ENCODE measurements at places on chromosomes 13 and 19.
A peak's percentile ranks its signal among the peaks of the same experiment; 100 is the strongest.

- DNase-seq, result peak; percentile 85
Observed at GRCh38 chr13:74134221-74134776, at the start of gene KLF12. Gene KLF12, minus strand, starts transcription at chr13:74134404.

- no peak for DNase-seq
Observed at GRCh38 chr13:79423801-79424642, 18.0 kb upstream of the RBM26 start.

DNA sequence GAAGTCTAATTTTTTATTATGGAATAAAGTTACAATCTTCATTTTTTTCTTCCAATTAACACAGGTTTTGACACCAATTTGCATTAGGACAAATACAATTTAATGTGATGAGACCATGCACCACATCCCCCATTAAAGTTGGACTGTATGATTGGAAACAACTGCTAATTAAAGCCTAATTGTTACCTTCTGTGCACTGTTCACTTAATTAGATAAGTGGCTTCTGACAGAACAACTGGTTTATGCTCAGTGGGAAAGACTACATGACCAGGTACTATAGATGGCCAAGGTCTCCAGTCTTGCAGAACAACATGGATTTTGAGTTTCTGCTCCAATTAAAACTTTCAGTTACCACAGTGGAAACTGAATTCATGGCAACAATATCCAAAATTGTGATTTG lies 198.1 kb downstream of the FGF14 start:
- no peak for DNase-seq

- DNase-seq, result no peak
Observed at GRCh38 chr13:98575904-98576199, 1.1 kb downstream of the STK24 start.

- DNase-seq, result no peak
Observed at GRCh38 chr13:98785405-98785804, 32.9 kb upstream of the SLC15A1 start.

DNA sequence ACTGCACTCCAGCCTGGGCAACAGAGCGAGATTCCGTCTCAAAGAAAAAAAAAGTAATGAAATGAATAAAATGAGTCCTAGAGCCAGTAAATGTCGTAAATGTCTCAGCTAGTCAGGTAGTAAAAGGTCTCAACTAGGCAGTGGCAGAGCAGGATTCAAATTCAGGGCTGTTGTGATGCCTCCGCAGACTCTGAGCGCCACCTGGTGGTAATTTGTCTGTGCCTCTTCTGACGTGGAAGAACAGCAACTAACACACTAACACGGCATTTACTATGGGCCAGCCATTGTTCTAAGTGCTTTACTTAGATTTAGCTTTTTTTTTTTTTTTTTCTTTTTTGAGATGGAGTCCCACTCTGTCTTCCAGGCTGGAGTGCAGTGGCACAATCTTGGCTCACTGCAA lies 30.2 kb downstream of the CYP2F1 start:
- DNase-seq, result peak; percentile 89

DNA sequence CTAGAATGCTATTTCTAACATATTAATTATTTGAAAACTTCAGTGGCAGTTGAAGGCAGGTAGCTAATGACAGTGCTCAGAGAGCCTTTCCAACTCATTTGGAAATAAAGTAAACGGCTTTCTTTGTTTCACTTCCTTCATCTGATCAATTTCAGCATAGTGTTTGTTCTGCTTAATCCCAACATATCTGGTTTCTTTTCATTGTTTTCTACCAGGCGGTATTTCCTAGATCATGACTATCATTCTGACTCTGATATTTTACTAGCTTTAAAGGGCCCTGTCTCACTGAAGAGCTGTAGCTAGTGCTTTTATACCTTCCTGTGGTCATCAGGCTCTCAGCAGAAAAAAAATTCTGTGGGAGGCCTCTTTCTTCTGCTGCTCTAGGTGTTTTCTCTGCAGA lies 178.6 kb downstream of the RBM26 start:
- no peak for DNase-seq

GRCh38 chr13:106455777-106456176 lies 79.7 kb downstream of the EFNB2 start:
- no peak for DNase-seq

GRCh38 chr13:42864952-42865767 lies 83.8 kb downstream of the FAM216B start:
- no peak for DNase-seq

DNA sequence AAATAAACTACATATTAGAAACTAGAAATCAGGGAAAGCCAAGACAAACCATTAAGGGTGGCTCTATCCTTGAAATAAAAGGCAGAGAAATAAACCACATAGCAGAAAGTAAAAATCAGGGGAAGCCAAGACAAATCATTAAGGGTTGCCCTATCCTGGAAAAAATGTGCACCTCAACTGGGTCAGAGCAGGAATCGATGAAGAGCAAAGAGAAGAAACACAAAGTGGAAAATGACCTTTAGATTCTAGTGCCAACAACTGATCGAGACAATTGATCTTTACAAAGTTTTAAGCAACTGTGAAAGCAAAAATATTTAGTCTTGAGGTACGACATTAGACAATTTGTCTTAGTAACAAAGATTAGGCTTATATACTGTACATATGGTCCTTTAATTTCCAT lies 26.6 kb downstream of the KLF12 start:
- DNase-seq, result no peak

DNA sequence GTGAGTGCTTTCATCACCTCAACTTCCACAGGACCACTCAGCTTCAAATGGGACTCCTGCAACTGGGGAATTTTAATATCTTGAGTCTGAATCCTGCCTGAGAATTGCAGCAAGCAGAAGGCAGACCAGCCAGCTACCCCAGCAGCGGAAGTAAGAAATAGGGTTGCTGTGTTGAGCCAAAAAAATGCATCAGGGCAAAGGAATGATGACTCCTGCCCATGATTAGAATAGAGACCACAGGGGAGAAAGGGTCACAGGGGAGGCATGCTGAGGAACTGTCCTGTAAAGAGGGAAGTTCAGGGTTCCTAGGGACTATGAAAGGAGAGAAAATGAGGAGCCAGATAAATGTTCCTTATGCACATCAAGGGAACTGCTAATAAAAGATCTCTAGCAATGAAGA lies 370.2 kb downstream of the KCTD12 start:
- no peak for DNase-seq

- DNase-seq, result no peak
Observed at GRCh38 chr19:18789422-18789869, 1.7 kb downstream of the COMP start.

- DNase-seq, result no peak
Observed at GRCh38 chr19:33497778-33498175, 23.8 kb downstream of the PEPD start.

DNA sequence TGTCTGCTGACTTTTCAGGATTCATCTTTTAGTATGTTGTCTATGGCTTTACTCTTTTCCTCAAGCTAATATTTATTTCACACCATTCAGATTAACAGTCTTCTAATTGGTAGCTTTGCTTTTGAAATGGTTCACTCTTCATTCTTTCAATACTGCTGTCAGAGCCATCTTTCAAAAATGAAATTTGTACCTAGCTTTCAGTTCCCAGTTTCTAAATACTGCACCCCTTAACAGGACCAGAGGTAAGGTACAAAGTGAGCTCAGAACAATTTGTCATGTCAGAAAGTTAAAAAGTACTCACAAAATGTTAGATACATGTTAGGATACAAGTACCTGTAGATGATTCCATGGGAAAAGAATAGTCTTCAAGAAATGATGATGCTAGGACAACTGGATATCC lies 83.0 kb downstream of the FNDC3A start:
- no peak for DNase-seq

DNA sequence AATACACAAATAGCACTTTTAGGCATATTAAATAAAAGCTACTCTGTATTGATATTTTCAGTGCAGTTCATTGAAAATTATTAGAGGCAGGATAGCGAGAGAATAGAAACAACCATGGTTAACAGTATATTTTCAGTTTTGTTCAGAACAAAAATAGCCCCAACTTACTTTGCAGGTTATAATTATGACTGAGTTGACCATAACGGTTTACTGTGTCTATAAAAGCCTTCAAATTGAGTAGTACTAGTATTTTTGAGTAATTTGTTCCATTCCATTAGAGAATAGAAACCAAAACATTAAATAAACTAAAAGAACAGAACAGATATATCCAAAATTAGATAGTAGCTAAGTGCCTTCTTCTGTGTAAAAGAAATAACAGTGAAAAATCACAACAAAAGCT lies 1108.4 kb upstream of the PCDH20 start:
- DNase-seq, result no peak

GRCh38 chr13:48162217-48162616 lies 67.3 kb upstream of the MED4 start:
- DNase-seq, result no peak

DNA sequence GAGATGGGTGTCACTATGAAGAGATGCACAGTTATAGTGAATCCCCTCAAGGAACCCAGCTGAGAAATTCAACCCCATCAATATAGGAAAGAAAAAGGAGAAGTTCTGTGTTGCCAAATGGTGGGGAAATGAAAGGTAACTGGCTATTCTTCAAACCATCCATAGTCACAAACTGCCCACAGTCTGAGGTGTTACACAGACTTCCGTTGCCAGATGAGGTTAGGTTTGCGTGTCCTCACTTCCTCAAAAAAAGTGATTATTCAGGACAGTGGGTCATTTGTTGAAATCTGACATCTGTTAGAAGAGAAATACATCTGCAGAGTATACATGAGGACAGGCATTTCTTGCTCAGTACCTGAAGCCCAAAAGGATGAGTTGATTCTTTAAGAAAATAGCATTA lies 9.0 kb downstream of the SIGLEC5 start:
- DNase-seq, result no peak

- no peak for DNase-seq
Observed at GRCh38 chr13:34338102-34338501, 520.2 kb downstream of the RFC3 start.

- no peak for DNase-seq
Observed at GRCh38 chr13:32254916-32255723, 60.0 kb downstream of the ZAR1L start.

GRCh38 chr13:106354961-106355360 lies 180.5 kb downstream of the EFNB2 start:
- DNase-seq, result no peak

DNA sequence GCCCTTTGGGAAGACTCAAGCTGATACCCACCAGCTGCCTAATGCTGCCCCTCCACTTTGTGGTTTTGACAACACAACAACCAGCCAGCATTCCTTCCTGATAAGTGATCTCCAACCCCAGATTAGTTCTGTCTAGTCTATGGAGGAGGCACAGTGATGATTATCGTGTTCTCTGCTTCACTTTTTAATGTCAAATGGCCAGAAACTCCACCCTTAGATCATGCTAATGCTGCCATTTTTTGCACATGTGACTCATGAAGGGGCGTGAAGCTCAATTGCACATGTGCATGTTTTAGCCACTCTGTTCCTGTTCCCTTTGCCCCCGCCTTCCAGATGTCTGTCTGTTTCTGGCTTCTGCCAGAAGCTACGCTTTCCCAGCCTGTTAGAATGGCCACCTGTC lies 199.8 kb downstream of the COG6 start:
- no peak for DNase-seq

- no peak for DNase-seq
Observed at GRCh38 chr19:31064491-31064890, 284.7 kb downstream of the TSHZ3 start.
